ENCODE measurements at places on chromosomes 16 and 17.
A peak's percentile ranks its signal among the peaks of the same experiment; 100 is the strongest.

- DNase-seq: no peak
Observed at GRCh38 chr16:78686601-78687000, 587.1 kb downstream of the WWOX start.

DNA sequence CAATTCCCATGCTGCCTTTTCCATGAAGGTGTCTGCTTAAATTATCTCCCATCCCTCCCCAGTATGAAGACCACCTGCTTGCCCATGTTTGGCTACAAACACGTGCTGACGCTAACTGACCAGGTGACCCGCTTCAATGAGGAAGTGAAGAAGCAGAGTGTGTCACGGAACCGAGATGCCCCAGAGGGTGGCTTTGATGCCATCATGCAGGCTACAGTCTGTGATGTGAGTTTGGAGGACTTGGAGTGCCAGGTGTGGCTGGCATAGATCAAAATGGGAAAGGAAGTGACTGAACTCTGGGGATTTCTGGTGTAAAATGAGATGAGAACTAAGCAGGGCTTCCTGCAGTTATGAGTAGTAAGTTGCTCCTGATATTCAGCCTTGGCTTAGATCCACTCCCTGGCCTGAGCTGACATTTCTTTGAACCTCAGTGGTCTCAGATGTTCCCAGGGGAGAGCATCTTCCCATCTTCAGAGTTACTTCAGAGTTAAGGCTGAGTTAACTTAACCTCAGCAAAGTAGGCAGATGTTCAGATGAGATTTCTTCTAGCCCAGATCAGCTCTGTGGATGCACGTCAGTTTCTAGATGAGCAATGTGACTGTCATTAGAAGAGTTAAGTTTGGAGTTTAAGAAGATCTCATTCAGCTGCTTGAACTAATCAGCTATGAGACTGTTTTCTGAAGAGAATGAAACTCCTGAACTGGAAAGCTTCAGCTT, 32.7 kb downstream of the ITGB3 start:
- no peak for DNase-seq

DNA sequence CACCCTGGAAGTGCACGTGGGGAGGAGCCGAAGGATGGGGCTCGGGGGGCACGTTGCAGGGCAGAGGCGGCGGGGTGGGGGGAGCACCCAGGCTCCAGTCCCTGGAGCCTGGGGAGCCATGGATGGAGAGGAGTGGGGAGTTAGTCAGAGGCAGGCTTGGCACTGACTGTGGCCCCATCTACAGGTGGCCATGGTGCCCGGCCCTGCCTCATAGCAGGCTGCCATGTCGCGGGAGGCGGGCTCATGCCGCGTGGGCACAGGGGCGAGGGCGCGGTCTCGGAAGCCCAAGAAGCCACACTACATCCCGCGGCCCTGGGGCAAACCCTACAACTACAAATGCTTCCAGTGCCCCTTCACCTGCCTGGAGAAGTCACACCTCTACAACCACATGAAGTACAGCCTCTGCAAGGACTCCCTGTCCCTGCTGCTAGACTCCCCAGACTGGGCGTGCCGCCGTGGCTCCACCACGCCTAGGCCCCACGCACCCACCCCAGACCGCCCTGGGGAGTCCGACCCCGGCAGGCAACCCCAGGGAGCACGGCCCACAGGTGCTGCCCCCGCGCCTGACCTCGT, 3.0 kb downstream of the PRR35 start:
- DNase-seq: no peak

DNA sequence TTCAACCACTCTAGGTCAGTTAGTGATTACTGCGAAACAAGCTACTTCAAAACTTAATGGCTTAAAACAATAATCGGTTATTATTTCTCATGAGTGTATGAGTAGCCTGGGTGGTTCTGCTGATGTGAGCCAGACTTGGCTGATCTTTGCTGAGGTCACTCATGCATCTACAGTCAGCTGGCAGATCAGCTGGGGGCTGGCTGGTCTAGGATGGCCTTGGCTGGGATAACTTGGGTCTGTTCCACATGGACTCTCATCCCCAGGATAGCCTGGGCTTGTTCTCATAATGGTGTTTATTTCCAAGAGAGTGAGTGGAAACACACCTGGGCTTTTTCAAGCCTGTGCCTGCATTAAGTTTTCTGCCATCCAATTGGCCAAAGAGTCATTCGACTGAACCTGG, 13.0 kb downstream of the CCDC182 start:
- no peak for DNase-seq

- DNase-seq: no peak
Observed at GRCh38 chr16:59060207-59060606, 326.1 kb upstream of the GOT2 start.

GRCh38 chr16:14196539-14196938, 125.4 kb downstream of the MRTFB start:
- DNase-seq: no peak

- peak; percentile 24 for DNase-seq
Observed at GRCh38 chr16:75494661-75495075, 573 bp downstream of the CHST6 start.

- no peak for DNase-seq
Observed at GRCh38 chr17:79080761-79081290, 6.2 kb downstream of the ENGASE start.

DNA sequence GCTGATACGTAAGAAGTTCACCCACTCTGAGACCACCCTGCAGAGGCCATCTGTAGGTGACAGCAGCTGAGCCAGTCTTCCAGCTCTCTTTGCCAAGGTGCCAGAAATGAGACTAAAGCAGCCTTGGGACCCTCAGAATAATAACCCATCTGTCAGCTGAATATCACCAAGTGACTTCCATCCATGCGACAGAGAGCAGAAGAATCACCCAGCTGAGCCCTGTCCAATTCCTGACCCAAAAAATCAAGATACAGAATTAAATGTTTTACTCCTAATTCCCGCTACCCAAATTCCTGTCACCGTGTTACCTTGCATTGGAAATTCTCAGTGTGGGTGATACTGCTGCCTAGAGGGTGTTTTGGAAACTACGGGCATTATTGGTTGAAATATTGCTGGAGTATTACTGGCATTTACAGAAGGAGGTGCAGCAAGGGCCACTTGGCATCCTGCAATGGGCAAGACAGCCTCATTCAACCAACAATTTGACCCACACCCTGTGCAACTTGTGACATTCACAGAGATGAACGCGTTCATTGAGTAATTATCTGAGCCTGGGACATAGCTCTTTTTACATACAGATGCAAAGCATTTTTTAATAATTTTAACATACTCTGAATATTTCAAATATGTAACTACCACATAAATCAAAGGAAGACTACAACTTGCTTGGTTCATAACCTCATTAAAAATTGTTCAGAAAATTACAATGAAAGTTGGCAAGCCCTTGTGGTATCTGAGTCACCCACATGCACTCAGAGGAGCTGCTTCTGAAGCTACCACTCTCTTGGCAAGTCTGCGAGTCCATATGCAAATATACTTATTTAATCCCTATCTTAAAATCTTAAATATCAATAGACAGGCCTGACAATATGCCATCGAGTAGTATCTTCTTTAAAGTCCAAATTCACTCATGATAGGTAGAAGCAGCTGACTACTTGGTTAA, 126.6 kb downstream of the C16orf95 start:
- DNase-seq: no peak

DNA sequence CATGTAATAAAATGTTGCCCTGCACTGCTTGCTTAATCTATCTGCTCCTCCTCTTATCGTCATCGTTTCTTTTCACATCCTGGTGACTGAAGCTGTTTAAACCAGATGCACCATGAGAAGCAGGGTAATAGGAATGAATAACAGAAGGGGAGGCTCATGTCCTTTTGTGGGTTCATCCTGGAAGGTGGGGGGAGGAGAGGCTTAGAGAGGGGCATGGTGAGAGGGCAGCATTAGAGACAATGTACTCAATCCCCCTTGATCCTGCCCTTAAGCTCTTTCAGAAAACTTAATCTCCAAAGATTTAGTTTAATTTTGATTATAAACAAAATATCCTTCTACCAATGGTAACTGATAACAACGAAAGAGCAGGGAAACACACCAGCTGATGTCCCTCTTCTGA, 248.5 kb downstream of the CA10 start:
- DNase-seq: no peak

GRCh38 chr16:82093666-82094300, 58.7 kb downstream of the HSD17B2 start:
- no peak for DNase-seq

GRCh38 chr16:12754824-12755543, 48.7 kb downstream of the CPPED1 start:
- no peak for DNase-seq

GRCh38 chr17:78253946-78254672, 22.7 kb downstream of the TMEM235 start:
- peak; percentile 89 for DNase-seq

DNA sequence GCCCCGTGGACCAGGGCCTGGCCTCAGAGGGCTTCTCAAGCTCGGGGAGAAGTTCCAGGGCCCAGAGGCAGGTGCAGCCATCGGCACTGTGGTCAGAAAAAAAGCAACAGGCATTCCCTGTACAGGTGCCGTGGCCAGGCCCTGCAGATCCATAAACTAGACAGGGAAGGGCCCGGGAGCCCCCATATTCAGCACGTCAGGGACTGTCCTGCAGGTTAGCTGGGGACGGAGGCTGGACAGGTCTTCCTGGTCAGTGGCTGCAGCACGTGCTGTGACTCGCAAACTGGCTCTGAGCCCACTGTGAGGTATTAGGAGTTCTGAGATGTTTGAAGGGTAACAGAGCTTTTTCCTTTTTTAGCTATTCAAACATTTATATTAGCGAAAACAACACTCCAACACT, 15.0 kb upstream of the C16orf95 start:
- DNase-seq: no peak

GRCh38 chr17:78232859-78233173, 1.4 kb downstream of the TMEM235 start:
- no peak for DNase-seq

DNA sequence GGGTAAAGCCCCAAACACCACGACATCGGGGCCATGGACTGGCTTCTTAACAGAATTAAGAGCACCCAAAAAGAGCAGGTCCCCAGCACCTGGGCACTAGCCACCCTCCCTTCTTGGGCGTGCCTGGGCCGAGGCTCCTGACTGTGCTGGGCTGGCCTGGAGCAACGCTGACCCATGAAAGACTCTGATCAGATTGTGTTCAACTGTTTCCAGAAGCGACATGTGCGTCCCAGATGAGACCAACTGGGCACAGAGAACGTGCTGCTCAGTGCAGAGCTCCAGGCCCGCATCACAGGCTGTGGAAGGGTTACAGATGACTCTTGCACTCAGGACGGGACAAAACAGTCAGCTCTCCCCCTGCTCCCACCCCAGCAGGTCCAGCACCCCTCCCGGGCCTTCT, 100.7 kb downstream of the KCNJ12 start:
- DNase-seq: no peak

- no peak for DNase-seq
Observed at GRCh38 chr16:85199069-85199725, 86.9 kb upstream of the CIBAR2 start.

DNA sequence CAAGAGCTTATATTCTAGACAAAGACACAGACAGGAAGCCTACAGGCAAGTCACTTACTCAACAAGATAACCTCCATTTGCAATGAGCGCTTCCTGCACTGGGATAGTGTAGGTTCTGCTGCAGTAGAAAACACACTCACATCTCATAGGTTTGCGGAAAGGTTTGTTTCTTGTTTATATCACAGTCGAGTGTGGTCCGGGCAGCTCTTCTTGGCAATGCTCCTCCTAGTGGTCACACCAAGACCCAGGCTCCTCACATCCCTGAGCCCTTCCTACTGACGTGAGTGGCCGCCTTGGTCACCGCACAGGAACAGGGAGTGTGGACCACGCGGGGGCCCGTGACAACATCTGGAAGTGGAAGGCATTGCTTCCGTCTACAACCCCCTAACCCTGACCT, 48.0 kb upstream of the RBFOX3 start:
- peak; percentile 20 for DNase-seq

GRCh38 chr16:27441276-27441675, 39.3 kb downstream of the IL21R start:
- no peak for DNase-seq

DNA sequence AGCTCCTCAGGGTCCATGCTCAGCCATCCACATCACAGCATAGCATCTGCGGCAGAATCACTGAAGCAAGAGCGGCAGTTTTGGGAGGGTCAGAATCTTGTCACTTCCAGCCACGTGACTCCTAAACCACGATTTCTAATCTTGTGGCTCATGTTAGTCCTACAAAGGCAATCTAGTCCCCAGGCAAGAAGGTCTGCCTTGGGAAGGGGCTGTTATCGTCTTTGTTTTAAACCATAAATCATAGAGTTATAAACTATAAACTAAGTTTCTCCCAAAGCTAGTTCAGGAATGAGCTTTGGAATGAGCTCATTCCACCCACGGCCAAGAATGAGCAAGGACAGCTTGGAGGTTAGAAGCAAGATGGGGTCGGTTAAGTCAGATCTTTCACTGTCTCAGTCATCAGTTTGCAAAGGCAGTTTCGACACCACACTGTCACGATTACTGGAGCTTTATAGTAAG, 20.8 kb upstream of the DNAH17 start:
- DNase-seq: peak; percentile 46

DNA sequence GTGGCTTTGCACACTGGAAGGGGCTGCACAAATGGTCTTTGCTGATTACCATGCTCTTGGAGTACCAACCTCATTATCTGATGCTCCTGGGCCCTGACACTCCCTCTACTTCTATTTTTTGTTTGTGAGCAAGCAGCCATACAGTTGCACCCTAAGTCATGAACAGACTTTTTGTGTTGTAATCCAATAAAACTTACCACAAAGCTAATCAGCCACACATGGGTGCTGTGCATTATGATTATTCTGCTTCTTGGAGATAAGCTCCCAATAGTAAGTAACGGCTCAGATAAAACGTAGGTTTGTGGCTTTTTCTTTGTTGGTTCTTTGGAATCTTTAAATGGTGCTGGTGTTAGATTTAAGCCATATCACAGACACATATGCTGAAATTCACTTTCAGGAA, 76.2 kb downstream of the CCT6B start:
- DNase-seq: no peak

DNA sequence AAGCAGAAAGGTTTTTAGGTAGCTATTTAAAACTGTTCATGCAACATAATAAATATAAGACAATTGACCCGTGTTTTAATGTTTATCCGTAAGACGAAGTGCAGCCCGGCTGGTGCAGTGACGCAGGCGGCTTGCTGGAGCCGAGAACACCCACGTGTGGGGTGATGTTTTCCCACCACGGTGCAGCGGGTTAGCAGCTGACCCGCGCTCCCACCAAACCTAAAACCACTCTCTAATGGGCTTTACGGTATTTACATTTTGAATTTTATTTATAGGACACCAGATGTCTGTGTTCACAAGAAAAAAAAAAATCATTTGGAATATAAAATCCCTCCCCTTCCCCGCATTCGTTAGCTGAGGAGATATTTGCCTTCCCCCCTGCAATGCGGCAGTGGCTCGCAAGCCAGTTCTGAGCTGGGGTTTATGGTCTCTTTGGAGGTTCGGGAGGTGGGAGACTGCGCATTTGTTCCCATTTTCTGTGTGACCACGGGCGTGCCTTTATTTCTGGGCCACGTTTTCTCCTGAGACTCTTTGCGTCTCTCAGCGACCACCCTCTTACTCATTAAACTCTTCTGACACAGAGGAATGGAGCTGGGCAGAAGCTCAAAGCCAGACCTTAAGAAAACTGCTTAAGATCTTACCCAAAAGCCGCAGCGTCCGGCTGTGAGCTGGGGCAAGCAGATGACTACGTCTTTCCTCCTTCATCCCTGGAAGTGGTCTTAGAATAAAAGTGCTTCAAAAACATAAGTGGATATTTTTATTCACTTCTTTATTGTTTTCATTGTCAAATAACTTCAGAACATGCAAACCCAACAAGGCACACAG, 301.1 kb downstream of the IRF8 start:
- no peak for DNase-seq

GRCh38 chr16:24734382-24734781, 4.9 kb downstream of the TNRC6A start:
- DNase-seq: no peak

- DNase-seq: peak; percentile 25
Observed at GRCh38 chr17:79340333-79341221, 266.0 kb downstream of the ENGASE start.

GRCh38 chr16:1474082-1474795, 589 bp downstream of the CLCN7 start:
- no peak for DNase-seq
